ENCODE measurements at places on chromosomes 3 and 15.

- ATAC-seq, result no peak
Observed at GRCh38 chr15:96958721-96959120, 628.2 kb downstream of the NR2F2 start.

GRCh38 chr3:185021256-185021655 lies 131.6 kb downstream of the C3orf70 start:
- no peak for ATAC-seq

DNA sequence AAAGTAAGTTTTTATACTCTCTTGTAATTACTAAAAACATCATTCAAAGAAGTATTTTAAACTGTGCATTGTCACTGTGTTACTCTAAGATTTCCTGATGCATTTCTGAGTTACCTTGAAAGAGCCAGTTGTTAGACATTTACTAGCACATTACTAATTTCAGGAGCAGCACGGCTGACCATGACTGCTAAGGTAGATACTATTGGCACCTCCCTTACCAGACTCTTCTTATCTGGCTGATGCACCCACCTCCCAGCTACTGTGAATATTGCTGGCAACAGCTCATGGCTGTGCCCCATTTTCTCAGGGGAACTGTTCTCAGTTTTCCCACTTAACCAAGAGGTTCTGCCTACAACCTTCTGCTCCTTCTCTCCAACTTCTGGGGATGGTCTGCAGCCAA lies 29.4 kb downstream of the COL6A5 start:
- no peak for ATAC-seq

DNA sequence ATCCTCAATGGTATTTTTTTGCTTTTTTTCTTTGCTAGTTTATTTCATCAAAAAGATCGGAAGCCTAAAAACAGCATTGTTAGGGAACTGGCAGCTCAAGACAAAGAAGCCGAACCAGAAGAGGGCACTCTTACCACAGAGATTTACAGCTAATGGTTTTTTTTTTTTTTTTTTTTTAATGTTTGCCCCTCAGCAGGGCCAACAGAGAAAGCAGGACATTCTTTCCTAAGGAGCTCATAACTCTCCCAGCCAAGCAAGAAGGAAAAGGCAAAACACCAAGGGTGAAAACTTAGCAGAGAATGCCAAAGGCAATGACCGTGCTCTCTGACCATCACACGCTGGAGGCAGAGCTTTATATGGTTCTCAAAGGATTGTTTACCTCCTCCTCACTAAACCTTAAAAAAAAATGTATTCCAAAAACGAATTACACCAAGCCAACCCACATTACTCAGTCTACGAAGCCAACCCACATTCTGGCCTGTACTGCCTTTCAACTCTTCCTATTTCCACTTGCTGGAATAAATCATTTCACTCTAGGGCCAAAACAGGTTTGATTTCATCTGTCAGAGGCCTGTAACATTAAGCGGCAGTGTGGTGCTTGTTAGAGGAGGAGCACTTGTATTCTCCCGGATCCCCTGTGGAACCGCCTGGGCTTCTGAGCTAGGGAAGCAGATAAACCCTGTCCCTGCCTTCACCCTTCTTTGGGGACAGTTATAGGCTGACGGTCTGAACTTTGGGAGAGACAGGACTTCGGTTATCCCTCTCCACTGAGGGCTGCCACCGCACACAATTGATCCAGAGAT lies 35.6 kb upstream of the GYG1 start:
- peak; percentile 87 for ATAC-seq

DNA sequence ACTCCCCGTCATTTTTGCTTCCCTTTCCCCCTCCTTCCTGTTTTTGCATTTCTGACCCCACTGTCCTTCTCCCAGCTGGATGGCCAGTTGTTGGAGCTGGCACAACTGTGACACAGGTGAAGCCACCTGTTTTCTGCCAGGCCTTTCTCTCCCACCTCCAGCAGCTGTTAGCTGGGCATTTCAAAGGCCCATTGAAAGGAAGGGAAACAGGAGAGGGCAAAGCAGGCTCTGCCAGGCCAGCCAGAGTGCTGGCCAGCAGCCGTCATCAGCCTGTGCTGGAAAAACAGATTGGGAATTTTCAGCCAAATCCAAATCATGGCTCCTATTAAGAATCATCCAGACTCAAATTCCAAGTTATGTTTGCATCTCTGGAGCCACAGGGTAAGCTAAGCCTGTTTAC lies 155.2 kb upstream of the C2CD4B start:
- ATAC-seq, result no peak

DNA sequence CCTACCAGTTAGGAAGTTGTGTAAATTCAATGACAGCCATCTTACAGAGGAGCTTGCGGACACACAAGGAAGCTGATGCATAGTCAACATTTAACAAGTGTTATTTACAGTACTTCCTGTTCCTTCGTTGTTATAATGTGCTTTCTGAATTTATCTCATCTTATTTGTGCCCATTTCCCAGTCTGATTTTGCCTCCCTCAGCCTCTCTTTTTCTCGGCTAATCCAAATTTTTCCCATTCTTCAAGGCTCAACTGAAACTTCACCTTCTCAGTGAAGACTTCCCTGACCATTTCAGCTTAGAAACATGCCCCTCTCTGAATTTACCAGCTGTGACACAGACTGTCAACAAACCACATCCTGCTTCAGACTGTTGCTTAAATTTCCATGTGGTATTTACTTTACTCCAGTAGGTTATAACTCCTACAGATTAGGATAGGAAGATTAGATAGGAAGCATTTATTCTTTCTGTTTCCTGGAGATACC lies 55.7 kb upstream of the CP start:
- no peak for ATAC-seq

- ATAC-seq, result no peak
Observed at GRCh38 chr3:14283813-14284438, 105.3 kb downstream of the LSM3 start.

- ATAC-seq, result peak; percentile 63
Observed at GRCh38 chr3:52313774-52314188, 2.3 kb upstream of the DNAH1 start.

DNA sequence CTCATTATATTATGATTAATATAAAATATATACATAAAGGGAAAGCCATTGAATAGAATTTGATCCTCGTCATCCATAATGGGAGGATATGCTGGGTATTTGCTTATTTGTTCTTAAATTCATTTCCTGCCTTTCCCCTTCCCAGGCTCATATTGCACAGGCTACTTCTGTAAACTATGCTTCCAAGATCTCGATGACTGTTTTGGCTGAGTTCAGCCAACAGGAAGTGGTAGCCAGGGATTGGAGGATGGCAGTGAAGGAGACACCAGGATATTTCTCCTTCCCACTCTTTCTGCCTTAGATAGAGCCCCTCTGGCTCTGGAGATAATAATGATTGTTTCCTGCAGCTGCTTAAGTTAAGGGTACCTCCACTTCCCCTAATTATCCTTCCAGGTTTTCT lies 44.3 kb upstream of the DYNC1LI1 start:
- no peak for ATAC-seq

DNA sequence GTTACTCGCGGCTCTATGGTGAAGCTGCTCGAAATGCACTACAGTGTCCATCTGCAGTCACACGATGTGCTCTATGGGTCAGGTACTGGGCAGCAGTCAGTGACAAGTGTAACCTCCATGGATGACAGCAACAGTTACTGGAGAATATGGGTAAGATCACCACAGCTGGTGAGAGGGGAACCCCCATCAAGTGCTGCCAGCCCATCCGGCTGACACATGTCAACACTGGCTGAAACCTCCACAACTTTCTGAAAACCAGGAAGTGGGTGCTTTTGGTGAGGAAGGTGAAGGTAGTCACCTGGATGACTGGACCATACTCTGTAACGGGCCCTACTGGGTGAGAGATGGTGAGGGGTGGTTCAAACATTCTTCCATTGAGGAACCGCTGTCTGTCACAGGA lies 87.4 kb upstream of the C15orf39 start:
- no peak for ATAC-seq

DNA sequence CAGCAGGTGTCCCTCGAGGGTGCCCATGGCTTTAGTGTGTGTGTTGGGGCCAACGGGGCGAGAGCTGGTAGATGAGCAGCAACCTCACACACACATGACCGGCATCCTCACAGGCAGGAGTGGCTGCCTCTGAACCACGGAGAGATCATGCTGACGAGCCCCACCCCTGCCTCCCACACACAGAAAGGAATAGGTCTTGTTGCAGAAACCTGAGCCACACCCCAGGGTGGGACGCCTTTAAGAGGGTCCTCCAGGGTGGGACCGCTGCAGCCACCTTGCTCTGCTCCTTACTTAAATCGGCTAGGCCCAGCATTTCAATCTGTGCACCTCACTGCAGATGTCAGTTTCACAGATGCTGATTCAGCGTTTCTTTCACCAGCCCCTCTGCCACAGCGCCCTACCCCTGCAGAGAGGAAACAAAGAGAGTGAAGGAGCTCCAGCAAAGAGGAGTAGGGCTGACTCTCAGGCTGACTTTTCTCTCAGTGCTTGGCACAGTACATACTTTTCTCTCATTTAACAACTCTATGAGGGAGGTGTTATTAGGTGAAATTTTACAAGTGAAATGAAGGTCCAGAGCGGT lies 61.2 kb upstream of the EPHB3 start:
- no peak for ATAC-seq

DNA sequence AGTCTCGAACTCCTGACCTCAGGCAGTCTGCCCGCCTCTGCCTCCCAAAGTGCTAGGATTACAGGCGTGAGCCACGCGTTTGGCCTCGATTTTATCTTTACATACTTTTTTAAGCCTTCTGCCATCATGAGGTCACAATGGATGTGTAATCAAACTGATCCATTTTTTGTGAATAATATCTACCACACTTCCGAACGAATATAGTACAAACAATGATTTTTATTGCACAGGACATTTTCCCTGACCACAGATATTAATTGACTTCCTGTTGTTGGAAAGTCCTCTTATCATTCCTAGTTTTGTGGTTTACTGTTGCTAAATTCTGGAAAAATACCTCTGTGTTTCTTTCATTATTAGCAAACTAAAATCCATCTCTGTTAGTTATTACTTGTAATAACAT lies 68.9 kb downstream of the MINDY2 start:
- no peak for ATAC-seq

GRCh38 chr3:122635789-122636188 lies 44.9 kb upstream of the PARP14 start:
- no peak for ATAC-seq

DNA sequence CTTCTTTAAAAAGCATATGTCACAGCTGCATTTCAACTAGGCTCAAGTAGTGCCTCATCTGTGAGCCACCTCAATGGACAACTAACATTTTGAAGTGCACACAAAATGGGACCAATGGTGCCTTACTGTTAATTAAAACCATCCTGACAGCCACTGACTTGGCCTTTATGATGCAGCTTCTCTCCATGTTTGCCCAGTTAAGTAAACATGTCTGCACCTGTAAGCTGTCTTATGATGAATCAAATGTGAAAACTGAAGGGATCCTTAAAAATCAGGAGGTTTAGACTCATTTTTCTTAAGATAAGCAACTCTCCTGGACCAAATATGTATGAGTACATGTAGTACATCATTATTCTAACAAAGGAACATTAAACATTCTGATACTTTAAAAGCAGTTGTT lies 861.6 kb downstream of the ROBO1 start:
- ATAC-seq, result no peak

GRCh38 chr3:138497851-138498250 lies 63.4 kb downstream of the ESYT3 start:
- ATAC-seq, result no peak

DNA sequence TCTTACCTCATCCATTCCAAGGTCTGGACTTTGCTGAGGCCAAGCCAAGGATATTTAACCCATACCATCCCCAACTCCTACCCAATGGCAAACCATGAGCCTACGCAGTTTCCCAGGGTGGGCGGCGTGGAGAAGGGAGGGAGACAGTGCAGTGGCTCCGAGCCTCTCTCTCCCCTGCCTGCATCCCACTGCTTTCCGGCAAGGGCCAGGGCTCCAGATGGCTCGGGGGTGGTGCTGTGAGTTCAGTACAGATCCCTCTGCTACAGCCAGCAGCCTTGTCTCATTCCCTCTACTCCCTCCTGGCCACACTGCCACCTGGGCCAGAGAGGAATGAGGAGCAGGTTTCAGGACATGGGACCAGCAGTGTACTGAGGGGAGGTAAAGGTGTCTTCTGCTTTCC lies 44.3 kb upstream of the APEH start:
- ATAC-seq, result no peak

DNA sequence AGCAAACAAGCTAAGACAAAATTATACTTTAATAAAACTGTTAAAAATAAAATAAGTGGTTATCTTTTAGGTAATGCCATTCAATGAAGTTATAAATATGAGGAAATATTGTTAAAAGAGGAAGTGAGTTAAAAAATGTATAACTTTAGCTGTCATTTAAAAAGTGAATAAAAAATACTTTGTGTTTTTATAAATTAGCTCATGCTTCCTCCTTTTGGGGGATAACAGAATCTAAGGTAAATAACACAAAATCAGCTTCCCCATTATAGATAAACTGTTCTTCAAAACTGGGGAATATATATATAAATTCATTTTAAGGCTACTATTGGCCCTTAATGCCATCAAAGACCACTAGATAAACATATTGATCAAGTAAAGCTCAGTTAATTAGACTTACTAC lies 113.7 kb upstream of the AADACL2 start:
- no peak for ATAC-seq

DNA sequence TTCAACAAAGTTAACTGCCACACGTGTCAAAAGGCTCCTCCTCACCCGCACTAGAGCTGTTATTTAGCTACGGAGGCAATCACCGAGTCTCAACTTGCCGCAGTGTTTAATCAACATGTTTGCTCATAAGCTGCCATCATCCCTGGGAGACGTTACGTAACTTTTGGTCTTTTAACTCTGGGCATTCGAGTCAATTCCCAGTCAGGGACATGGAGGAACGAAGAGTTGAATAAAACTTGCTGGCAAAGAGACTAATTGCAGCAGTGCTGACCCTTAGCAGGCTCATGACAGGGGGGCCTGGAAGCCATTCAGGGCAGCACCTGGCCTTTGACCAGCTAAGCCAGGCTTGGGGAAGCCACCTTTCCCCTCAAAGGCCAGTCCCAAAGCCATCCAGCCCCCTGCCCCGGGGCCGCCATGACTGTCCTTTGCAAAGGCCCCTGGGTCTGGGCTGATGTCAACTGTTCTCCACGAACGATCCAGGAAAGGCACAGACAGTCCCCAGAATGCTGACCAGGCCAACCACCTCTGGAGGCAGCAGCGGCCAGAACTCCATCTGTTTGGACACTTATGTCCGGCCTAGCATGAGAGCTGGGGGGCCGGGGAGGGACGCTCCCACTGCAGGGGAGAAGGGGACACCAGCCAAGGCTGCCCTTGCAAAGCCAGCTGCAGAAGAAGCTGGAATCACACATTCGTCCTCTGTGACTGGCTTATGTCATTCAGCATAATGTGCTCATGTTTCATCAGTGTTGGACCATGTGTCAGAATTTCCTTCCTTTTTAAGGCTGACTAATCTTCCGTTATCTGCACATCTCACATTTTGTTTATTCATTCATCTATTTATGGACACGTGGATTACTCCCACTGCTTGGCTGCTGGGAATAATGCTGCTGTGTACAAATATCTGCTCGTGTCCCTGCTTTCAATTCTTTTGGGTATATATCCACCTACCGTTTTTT lies 43.7 kb downstream of the PCSK6 start:
- no peak for ATAC-seq

Data from SK-N-SH treated with all-trans-retinoic acid at 6 μM for 48 hours (cell line).